ENCODE measurements at places on chromosomes 5 and 9. TPM values are rescaled to one million over a fixed set of nuclear protein-coding genes. Genes with fewer than 3 reads are reported as not detected.

DNA sequence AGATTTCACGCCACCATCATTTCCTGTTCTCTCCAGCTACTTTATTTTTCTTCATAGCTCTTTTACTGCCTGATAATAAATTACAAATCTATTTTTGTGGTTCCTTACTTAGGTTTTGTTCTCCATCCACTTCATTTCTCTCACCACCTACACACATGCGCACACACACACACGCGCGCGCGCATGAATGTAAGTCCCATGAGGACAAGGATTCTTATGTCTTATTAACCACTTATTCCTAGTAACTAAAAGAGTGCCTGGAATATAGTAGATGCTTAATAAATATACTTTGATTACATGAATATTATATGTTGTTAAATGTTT, 116.5 kb downstream of the TRPM6 start:
- DNase-seq, result no peak

- no peak for DNase-seq
Measured at GRCh38 chr5:39750661-39751060, 325.9 kb upstream of the DAB2 start.

- DNase-seq, result no peak
Measured at GRCh38 chr9:75636427-75637045, 253.9 kb upstream of the PCSK5 start.

GRCh38 chr5:11027660-11028059, 266.6 kb upstream of the DAP start:
- no peak for DNase-seq

- no peak for DNase-seq
Measured at GRCh38 chr9:88814577-88814976, 176.7 kb upstream of the S1PR3 start.

Gene ARL15
- 23.9 TPM for total RNA-seq

Gene CYFIP2
- total RNA-seq, result 101 TPM
